H7 (cell line): ENCODE measurements at places on chromosomes 3 and 15. TPM values are rescaled to one million over a fixed set of nuclear protein-coding genes. Genes with fewer than 3 reads are reported as not detected.

The MAP4 gene
- 95.1 and 123 TPM in 2 replicates for total RNA-seq

The CP gene
- total RNA-seq: 0.21 and 0.59 TPM in 2 replicates

The AADAC gene
- total RNA-seq: not detected in 2 replicates

The MIX23 gene
- 36.6 and 39.4 TPM in 2 replicates for total RNA-seq

The SIDT1 gene
- not detected in 2 replicates for total RNA-seq

The POLQ gene
- 9.4 and 13.3 TPM in 2 replicates for total RNA-seq

The USP4 gene
- total RNA-seq: 9.6 and 10.7 TPM in 2 replicates

The TEX264 gene
- 17.6 and 18.9 TPM in 2 replicates for total RNA-seq

The CORO2B gene
- total RNA-seq: 3.8 and 5.4 TPM in 2 replicates

- DNase-seq: no peak
These were observed 463.9 kb downstream of the EPHA3 start for GRCh38 chr3:89571298-89571697.

DNA sequence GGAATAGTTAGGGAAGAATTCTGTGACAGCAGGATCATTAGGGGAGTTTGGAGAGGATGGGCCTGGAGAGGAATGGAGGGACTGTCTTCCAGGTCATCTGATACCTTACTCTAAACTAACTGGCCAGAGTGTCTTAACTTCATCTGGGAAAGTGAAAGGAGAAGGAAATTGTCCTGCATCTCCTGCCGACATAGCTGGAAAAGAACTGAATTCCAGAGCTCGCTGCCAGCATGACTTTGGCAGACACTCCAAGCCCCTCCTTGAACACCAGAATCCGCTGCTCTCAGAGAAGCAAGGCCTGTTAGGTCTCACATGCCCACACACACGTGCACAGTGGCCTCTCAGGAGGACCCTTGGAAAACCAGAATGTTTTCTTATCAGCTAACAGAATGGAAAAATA, 10.5 kb downstream of the ABI3BP start:
- DNase-seq: no peak

GRCh38 chr15:63057468-63058345, 15.2 kb downstream of the TPM1 start:
- DNase-seq: no peak

DNA sequence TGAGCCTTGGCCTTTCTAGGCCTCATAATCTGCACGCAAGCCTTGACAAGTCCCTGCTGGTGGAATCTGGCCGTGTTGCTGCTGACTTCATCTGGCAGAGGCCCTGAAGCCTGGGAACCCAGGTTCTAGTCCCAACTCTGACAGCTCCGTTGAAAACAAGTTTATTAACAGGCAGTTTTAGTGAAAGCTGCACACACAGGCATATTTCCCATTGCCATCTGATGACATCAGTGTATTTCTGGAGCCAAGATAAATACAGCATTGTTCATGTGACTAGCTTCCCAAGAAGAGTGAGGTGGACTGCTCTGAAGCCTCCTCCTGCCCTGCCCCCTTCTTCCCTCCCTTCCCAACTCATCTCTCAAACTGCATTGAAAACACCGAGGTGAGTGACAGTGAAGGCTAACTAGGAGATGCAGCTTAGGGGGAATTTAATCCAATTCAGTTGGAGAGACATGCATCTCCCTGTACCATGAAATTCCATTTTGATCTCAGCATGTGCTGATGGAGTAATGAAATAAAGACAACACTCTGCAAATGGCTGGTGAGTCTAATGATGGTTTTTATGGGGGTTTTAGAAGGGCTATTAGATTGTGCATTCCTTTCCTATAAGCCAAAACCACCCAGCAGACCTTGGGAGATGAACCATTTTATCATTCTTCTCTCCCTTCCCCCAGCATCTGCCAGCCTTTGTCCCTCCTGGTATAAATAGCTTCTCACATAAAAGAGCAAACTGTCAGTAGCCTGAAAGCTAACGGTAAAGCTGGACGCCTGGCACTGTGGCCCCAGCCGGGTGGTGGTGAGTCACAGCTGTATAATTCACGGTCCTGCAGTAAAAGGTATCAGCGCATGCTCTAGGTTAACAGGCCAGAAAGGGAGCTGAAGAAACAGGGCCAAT, 38.0 kb downstream of the PRICKLE2 start:
- no peak for DNase-seq

- DNase-seq: no peak
These were observed 21.8 kb upstream of the SPATA12 start for GRCh38 chr3:57038466-57039164.

- DNase-seq: no peak
These were observed 138.8 kb upstream of the PEX5L start for GRCh38 chr3:180175572-180175971.

DNA sequence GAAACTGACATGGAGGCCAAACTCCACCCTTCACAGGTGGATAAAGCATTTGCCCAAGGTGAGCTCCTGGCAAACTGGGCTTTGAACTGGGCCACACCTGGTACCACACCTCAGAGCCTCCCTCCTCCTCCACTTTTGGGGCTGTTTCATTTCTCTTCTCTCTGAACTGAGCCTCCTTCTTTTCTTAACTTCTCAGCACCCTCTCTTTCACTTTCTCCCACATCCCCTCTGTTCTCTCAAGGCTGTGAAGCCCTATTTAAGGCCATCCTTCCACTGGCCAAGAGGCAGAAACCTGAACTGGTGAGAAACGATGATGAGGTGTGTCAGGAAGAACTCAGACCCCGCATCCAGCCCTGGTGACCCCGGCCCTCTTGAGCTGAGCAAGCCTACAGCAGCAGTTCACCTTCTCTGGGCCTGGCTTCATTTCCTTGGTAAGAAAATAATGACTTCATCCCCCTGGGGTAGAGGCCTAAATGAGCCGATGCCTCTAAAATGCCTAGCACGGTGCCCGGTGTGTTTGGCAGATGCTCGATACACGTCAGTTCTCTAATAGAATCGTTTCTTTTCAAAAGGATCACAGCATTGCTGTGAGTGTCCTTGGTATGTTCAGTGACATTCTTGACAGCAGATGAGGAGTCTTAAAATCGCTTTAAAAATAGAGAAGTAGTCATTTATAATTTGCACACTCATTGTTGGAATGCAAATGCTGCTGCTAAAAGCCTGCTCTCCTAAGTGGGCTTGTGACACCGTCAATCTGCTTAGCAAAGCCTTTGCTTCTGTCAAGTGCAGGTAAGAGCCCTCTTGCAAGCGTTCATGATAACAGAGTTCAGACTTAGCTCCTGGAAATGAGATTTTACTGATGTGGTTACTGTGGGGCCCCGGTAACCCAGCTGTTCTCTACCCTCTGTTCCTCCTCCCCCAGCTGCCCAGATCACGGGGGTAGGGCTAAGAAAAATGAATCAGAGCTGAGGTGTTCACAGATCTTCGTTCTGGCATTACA, 97.7 kb upstream of the ATP2B2 start:
- DNase-seq: no peak

GRCh38 chr3:177721864-177722785, 524.8 kb upstream of the TBL1XR1 start:
- no peak for DNase-seq

DNA sequence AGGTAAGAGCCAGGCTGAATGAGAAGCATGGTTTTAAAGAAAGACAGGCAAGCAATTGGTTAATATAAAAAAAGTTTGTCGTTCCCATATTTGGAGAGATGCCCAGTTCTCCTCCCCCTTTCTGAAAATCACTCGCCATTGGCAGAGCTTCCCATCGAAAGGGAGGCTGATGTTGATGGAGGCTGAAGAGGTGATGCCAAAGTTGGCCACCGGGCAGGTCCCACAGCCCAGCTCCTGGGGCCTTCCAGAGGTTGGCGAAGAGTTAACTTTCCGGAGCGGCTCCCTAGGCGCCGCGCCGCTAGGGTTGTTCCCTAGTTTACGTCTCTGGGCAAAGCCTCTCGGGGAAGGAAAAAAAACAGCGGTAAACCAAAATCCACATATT, 793 bp downstream of the PCOLCE2 start:
- no peak for DNase-seq

DNA sequence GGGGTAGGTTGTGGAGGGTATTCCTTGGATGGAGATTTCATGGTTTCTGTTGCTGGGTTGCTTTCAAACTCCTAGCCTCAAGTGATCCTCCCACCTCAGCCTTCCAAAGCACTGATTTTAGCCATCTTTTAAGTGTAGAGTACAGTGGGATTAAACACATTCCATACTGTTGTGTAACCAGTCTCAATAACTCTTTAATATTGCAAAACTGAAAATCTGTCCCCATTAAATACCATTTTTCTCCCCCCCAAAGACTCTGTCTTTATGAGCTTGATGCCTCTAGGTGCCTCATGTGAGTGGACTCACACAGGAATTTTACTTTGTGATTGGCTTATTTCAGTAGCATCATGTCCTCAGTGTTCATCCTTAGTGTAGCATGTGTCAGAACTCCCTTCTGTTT, 74.7 kb upstream of the ATP10A start:
- no peak for DNase-seq

DNA sequence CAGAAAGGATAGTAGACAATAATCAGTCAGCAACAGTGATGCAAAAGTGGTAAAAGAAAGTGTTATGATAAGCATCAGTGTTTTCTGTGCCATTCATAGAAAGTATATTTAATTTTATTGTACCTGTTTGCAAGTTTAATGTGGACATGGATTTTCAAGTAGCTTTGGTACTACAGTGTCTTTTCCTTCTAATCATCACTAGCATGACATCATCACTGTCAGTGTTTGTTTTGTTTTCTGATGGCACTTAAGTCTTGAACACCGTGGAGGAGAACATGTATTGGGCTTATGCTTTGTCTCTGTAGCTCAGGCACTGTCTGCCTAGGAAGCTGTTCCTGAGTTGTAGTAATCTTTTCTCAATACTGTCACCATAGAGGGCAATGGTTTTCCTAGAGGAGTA, 41.9 kb downstream of the SETD5 start:
- DNase-seq: no peak

DNA sequence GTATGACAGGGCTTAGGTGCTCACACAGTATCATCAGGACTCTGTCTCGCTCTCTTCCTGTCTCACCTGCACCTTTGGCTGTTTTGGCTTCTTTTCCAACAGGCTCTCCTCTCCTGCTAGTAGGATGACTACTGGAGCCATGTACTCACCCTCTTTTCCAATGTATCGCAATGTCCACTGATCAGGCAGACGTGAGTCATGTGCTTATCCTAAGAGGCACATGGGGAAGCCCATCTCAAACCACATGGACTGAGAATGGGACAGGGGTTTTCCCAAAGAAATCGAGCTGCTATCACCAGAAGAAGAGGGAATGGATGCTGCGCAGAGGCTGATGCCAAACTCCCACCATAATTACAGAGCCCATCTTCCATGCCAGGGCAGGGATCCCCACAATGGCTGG, 180.6 kb downstream of the IL5RA start:
- DNase-seq: no peak

DNA sequence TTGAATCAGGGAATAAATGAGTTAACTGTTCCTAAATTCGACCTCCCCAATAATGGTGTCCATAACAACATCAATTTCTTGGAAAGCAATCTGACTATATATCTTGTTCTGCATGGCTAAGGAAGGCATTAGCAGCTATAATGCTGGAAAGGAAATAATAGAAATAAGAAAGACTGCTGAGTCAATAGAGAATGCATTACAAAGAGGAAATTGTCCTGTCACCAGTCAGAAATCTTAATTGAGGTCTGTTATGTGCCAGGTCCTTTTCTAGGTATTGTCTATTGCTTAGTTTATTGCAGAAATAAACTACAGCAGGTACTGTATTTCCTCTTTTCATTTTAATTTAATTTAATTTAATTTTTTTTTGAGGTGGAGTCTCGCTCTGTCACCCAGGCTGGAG, 5.9 kb upstream of the PPP1R2 start:
- no peak for DNase-seq

DNA sequence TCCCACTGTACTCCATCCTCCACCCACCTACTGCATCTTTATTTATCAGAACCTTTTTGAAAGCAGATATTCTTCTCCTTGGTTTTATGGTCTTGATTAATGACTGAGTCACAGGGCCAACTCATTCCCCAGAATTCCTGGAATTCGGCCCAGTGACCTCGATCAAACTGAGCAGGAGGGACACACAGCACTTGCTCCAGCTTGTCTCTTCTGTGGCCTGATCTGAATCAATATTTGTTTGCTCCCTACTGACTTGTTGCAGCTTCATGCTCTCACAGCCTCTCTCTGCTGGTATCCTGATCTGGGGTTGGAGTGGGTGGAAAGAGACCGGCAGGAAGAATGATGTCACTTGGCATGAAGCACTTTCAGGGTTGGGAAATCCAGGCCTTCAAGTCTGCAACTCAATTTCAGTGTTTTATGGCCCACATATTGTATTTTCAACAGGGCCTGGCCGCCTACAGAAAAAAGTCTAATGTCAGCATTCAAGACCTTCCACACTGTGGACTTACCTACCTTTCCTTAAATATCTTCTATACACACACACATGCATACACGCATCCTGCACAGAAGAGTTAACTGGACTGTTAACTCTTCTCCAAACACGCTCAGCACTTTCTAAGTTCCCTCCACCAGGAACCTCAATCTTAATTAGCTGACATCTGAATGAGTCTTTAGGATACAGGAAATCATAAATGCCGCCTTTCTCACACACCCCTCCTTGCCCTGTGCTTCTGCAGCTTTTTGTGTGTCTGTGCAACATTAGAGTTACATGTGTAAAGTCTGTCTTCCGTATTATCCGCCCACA, 4.6 kb downstream of the ANXA2 start:
- DNase-seq: no peak
